Stimulated activated CD8-positive, alpha-beta memory T cell treated with anti-CD3 and anti-CD28 coated beads, Interleukin-2, amount 100 ng/mL, for 1 hour (primary cell): ENCODE measurements at places on chromosomes 16 and 17.
A peak's percentile ranks its signal among the peaks of the same experiment; 100 is the strongest.

DNA sequence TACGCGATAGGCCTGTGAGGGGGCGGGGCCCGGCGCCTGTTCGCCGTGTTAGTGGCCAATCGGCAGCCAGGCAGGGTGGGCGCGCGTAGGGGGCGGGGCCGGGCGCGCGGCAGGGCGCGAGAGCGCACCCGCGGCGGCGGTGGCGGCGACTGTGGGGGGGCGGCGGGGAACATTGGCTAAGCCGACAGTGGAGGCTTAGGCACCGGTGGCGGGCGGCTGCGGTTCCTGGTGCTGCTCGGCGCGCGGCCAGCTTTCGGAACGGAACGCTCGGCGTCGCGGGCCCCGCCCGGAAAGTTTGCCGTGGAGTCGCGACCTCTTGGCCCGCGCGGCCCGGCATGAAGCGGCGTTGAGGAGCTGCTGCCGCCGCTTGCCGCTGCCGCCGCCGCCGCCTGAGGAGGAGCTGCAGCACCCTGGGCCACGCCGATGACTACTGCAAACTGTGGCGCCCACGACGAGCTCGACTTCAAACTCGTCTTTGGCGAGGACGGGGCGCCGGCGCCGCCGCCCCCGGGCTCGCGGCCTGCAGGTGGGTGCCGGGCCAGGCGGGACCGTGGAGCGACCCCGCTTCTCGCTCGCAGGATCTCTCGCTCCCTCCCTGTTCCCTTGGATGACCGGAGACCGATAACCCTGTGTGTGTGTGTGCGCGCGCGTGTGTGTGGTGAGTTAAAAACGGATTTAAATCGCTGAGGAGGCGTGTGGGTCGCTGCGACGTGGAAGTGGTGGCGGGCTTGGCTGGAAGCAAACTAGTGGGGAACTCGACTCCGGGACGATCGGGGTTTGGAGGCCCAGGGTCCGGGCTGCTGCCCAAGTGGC, at the start of gene NFATC3:
NFATC3 (plus strand) TSS at position 112 of the 813 bp plus-strand sequence; CDS start at position 424, 312 bp downstream.
- peak; percentile 97 for DNase-seq

DNA sequence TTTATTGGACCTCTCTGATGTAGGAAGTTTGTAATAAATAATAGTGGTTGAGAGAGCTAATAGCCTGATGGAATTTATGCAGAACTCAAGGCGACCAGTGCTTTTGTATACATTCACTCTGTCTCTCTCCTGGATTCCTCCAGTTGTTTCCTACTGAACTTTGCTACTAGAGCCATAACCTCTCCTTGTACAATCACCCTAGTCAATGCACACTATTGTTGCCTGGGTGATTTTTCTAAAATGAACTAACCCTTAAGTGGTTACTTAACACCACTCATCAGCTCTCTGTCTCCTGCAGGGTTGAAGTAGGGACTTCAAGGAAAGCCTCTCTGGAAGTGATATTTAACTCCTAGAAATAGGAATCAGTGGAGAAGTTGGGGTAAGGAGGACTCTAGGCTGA, 9.7 kb downstream of the PHKB start:
- DNase-seq, result no peak

DNA sequence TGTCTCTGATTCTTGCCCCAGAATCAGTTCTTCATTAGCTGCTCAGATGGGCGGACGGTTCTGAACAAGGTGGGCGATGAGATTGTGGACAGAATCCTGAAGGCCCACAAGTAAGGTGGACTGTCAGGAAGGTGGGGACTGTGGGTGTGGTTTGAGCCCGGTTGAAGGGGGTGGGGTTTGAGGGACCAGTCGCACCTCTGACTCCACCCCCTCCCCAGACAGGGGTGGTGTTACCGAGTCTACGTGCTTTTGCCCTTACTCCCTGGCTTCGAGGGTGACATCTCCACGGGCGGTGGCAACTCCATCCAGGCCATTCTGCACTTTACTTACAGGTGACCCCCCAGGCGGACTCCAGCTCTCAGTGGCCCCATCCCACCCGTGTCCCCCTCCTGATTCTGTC, 11.3 kb downstream of the PLD2 start:
- no peak for DNase-seq

DNA sequence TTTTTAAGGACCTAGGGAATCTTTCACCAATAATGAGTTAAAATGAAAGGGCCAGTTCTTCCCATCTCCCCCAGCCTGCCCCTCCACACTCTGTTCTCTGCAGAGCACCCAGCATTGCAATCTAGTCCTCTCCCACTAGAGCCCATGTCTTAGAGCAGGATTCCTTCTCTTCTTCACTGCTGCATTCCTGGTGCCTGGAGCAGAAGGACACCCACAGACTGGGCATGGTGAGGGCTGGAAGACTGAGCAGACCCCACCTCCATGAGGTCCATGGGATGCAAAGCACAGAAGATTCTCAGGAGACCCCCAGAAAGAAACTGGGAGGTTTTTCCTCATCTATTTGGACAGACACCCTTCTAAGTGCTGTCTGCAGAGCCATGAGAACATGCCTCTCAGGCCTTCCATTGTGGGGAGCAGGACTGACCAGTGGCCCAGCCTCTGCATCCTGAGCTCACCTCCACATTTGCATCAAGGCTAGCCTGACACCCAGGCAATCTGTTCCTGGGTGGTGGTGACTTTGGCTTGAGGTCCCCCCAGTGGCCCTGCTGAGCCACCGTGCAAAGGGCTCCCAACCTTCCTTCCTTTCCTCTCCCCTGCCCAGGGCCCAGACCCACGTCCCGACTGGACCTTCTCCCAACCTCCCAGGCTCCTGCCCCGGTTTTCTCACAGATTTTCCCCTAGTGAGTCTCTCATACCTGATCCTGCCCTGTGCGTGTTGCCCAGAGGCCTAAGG, 74.2 kb upstream of the ZNF469 start:
- DNase-seq, result no peak
